Non-pigmented ciliary epithelial cell (primary cell): ENCODE measurements at places on chromosomes 1 and 21.

DNA sequence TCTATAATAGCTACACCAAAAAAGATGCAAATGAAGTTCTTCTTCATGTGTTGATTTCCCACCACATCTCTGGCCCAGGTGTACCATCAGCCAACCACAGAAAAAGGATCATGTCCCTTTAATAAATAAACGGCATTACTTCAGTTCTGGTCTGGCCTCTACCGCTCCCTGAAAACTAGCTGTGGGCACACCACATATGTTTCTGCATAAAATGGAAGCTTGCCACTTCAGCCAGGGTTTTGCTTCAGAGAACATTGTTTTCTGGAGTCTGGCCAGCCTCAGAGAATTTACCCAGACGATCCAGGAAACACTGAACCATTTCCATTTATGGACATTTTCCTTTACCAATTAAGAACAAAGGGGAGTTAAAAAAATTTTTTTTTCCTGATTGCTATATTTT is 5.8 kb upstream of the LAMC2 start:
- no peak for DNase-seq

DNA sequence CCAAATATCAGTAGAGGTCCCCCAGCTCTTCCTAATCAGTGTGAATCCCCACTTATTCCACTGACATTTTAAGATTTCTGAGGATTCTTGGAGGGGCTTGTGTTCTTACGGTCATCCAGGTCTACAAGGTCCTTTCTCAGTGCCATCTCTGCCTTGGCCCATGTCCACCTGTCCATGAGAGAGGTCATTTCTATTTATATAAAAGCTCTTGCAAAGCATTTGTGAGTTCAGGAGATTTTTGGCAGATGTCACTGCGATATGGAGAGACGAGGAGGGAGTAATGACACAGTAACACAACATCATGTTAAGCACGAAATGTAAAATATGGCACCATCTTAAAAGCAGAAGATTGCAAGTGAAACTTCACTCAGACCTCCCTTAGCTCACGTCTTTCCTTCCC is 144.6 kb upstream of the NFIA start:
- DNase-seq = no peak

DNA sequence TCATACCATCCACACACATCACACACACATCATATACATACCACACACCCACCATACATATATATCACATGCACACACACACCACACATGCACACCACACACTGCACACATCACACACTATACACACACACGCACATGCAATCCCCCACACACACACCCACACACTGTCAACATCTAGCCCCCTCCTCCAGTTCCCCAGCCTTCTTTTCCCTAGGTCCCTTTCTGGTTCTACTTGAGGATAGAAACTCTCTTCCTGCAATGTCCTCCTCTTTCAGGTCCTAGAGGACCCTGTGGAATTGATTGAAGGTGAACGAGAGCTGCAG is 4.3 kb downstream of the CASQ1 start:
- DNase-seq = no peak

DNA sequence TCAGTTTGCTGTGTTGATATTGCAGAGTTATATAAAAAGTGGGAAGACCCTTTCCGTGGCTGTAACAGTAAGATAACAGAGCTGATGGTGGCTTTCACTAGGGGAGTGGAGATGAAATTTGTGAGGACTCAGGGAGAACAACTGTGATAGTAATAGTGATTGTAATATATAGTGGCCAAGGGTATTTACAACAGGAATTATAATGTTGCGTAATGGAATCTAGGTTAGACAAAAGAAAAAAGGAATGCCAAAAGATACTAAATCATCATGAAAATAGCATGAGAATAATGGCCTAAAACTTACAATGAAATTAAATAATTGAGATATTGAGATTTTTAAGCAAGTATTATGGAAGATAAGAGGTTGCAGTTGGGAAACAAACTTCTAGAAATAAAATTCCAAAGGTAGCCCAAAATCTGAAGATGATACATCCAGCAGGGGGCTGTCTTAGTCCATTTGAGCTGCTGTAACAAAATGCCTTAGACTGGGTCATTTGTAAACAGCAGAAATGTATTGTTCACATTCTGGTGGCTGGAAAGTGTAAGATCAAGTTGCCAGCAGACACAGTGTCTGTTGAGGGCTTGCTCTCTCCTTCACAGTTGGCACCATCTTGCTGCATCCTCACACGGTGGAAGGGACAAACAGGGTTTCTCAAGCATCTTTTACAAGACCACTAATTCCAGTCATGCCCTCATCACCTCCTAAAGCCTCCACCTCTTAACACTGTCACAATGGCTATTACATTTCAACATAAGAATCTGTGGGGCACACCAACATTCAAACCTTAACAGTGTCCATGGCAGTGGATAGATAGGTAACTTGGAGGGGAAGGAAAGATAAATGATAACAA is 711.2 kb downstream of the MRPL39 start:
- peak; percentile 3 for DNase-seq

DNA sequence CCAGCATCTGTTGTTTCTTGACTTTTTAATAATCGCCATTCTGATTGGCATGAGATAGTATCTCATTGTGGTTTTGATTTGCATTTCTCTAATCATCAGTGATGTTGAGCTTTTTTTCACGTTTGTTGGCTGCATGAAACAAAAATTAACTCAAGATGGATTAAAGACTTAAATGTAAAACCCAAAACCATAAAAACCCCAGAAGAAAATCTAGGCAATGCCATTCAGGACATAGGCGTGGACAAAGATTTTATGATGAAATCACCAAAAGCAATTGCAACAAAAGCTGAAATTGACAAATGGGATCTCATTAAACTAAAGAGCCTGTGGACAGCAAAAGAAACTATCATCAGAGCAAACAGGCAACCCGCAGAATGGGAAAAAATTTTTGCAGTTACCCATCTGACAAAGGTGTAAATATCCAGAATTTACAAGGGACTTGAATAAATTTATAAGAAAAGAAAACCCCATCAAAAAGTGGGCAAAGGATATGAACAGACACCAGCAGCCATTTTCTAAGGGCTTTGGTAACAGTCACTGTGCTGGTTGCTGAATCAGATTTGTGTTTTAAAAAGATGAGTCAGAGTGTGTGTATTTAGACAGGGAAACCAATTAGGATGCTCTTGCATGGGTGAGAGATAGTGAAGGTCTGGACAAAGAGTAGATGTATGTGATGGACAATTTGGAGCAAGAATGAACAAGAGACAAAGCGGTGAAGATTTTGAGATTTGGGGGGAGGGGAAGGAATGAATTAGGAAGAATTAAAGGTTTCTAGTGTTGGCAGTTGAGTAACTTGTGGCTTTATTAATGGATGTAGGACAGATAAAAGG is 110.7 kb downstream of the RYR2 start:
- no peak for DNase-seq

DNA sequence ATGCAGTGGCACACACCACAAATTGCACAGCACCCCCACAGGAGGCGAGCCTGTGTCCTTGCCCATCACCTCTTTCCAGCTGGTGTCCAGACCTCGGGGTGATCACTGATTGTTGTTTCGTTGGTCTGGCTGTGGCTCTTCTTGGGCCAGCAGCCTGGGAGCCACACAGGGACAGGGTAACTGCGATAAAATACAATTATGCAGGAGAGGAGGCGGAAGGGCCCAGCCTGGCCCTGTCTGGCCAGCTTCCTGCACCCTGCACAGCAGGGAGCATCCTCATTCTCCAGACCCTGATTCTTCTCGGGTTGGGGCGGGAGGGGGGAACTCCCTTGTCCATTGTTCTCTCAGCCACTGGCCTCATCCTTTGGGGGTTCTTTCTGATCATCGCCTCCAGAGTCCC is 83.6 kb downstream of the ADARB1 start:
- DNase-seq = no peak

DNA sequence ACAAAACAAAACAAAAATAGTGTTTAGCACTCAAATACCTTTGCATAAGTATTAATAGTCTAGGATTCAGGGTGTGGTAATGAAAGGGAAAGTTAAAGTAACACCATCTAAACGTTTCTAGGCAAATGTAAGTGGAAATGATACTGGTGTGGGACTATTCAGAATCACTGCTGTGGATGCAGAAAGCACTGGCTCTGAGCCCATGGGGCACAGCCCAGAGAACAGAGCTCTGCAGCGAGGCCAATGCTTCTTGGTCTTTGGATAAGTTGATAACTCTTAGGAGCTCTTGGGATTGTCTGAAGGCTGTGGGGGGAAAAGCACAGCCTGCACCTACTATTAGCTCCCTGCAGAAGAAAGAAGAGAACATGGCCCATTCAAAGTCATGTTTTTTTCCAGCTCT is 21.4 kb upstream of the DNM3 start:
- DNase-seq = no peak

- DNase-seq = no peak
These were observed 2.7 kb downstream of the SLC35F3 start for GRCh38 chr1:233907151-233907550.

- DNase-seq = no peak
These were observed 10.4 kb downstream of the TEX38 start for GRCh38 chr1:46682064-46682463.

DNA sequence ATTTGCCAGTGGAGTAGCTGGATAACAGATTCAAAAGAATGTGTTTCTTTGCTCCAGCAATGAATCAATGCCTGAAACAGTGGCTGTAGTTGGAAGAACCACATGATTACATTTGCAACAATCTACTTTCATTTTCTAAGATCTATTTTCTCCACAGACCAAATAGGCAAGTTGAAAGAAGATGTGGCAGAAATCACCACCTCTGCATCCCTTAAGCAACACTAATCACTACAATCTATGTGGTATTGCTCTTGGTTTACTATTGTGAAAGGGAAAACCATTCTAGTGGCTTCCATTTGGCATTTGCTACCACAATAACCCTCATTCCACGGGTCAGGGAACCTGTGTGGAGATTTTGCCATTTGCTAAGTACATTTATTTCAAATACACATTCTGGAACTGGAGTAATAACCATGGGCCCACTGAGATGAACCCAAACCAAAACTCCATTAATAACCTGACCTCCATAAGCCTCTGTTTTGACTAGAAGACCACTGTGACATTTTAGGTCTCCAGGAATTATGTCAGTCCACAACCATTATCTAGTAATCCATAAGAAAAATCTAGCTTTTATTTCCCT is 66.3 kb downstream of the C1orf185 start:
- no peak for DNase-seq

- no peak for DNase-seq
These were observed 17.3 kb downstream of the S1PR1 start for GRCh38 chr1:101253976-101254674.

GRCh38 chr21:45478115-45478801 is 64.0 kb downstream of the SLC19A1 start:
- DNase-seq = no peak

DNA sequence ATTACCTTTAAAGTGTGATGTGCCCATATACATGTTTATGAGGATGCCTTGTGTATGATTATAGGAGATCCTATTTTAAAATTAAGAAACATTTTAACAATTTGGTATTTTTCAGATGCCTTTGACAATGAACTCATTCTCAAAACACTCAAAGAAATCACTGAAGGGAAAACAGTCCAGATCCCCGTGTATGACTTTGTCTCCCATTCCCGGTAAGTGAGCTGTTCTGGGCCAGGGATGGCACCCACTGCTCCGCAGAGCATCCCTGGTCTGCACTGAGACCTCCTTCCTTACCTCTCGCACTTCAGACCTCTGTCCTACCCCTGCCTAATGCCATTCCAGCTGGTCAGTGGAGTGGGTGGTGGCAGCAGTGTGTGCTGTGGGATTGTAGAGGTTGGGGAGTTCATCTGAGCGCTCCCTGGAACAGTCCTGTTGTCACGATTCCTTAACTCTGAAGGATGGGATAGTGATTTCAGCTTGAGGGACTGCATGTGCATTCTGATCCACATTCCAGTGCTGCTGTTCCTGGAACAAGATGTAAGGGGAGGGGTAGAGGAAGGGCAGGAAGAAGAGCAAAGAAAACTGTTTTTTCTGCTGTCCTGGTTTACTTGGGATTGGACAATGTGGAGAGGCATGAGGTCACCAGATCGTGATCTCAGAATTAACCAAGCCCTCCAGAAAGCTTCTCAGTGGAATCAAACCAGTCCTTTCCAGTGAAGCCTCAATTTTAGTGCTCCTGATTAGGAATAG is 63.9 kb downstream of the UCK2 start:
- DNase-seq = no peak

DNA sequence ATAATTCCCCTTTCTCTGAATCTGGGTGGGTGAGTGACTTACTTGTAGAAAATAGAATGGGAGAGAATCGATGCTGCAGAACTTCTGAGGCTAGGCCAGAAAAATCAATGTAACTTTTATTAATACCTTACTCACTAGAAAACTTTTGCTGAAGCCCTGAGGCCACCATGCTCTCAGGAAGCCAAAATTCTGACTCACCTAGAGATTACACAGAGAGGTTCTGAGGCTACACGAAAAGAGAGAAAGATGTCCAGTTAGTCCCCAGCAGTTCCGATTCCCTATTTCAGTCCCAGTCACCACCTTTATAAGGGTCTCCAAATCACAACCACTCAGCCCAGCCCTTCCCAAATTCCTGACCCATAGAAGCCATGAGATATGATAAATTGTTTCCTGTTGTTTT is 135.2 kb downstream of the NTPCR start:
- DNase-seq = no peak

DNA sequence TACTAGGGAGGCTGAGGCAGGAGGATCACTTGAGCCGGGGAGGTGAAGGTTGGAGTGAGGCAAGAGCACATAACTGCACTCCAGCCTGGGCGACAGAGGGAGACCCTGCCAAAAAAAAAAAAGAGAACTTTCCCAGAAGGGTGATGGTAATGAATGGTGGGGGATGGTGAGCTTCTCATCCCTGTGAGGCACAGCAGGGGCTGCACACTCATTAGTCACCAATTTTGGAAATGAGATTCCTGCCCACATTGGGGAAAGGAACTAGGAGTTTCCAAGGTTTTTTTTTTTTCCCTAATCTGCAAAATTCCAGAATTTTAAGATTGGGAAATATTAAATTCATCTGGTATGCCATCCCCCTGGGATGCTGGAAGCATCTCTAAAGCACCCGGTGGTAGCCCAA is 50.2 kb upstream of the SSBP3 start:
- DNase-seq = no peak

- DNase-seq = no peak
These were observed 35.3 kb downstream of the OLFML2B start for GRCh38 chr1:161988413-161988812.

DNA sequence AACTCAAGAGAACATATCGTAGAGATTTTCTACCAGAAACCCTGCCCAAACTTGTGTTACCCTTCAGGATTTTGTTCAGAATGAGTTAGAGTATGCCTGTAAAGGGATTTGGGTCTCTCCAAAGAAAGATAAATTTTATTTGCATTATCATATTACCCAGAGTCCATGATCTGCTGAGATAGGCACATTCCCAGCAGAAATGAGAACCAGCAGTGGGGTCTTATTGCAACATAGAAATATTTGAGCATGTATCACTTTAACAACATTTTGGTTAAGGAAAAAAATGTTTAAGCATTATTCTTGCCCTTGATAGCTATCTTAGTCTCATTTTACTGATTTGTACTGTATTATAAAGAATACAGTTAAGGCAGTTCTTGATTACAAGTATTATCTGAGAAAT is 10.6 kb downstream of the VCAM1 start:
- DNase-seq = no peak

GRCh38 chr1:116722016-116722838 is 32.0 kb upstream of the CD2 start:
- DNase-seq = no peak

- DNase-seq = no peak
These were observed 2.8 kb downstream of the ZBTB8OS start for GRCh38 chr1:32647308-32648134.

GRCh38 chr1:241074507-241074906 is 282.5 kb downstream of the RGS7 start:
- no peak for DNase-seq
